Dorsolateral prefrontal cortex (tissue), 122 donors: ENCODE measurements at places on chromosomes 1 and 21. TPM values are rescaled to one million over a fixed set of nuclear protein-coding genes. Genes with fewer than 3 reads are reported as not detected.

DNA sequence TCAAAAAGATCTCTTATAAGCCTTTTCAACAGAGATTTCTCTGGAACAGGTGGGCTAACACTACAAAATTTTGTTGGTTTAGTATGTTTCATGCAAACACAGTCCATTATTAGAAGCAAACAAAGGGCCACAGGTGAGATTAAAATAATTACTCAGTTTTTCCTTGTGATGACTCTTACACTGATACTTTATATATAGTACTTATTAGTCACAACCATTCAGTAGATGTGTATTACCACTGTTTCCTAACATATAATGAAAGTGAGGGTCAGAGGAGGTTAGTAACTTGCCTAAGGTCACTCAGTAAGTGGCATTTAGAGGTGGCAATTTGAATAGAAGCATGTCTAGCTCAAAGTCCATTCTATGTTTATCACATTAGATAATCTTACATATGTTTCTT is 44.2 kb downstream of the CYYR1 start:
- DNase-seq, result no peak

DNA sequence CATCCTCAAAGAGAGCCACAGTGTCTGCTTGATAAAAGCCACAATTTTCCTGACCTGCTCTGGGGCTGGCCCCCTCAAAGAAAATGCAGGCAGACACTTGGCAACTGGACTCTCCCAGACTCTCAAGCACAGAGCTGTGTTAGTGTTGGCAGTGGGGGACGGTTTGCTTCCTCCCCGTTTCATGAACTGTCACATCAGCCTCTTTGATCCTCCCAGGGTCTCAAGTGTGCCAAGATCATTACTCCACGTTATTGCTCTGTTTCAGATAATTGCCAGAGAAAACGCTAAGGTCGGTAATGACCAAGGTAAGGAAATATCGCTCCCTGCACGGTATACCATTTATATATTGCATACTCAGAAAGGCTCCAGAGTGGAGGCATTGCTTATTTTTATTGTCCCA is 138.8 kb downstream of the NTMT2 start:
- no peak for DNase-seq

DNA sequence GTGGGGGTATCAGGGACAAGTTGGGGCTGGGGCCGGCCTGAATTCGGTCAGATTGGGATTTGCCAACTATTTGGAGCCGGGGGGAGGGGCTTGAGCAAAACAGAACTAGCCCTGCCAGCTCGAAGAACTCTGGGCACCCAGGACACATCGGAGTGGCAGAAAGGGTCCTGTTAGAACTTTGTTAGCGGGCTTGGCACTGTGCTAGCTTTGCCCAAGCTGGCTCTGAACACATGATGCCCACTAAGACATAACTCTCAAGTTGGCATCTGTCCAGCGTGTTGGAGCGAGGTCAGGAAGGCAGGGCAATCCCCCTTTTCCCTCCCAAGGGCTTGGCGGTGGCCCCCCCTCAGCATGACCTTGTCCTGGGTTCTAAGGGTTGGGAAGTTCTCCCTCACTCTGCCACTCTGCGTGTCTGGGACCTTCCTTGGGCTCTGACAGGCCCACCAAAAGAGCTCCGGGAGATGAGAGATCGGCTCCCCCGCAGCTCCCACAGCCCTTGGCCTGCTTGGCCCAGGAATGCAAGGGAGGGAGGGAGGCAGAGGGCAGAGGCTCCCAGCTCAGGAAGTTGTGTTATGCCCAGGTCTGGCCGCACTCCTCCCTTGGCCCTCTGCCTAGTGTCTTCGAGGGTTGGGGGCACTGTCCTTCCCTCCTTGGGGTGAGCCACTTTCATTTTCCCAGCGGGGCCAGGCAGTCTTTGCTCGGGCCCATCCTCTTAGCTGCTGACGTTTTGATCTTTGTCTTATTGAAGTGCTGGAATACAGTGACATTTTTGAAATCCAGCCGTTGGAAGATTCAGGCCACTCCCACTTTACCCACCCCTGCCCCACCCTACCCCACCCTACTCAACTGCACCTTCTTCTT is 1.2 kb downstream of the LMNA start:
- no peak for DNase-seq

Gene ZSWIM5
- total RNA-seq, result 5.6 TPM

DNA sequence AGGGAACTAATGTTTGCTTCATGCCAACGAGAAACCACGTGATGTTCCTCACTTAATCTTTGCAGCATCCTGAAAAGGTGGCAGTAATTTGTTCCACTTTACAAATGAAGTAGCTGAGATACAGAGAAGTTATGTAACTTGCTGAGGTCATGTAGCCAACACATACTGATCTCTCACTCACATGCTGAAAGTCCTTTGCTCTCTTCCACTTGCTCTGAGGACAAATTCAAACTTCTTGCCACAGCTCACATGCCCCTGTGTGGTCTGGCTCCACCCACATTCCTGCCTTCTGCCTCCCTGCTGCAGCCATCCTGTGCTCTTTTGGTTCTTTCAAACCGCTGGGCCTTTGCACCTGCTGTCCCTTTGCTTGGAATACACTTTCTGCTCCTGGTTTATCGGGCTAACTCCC is 55.4 kb downstream of the TMCO4 start:
- DNase-seq, result no peak

DNA sequence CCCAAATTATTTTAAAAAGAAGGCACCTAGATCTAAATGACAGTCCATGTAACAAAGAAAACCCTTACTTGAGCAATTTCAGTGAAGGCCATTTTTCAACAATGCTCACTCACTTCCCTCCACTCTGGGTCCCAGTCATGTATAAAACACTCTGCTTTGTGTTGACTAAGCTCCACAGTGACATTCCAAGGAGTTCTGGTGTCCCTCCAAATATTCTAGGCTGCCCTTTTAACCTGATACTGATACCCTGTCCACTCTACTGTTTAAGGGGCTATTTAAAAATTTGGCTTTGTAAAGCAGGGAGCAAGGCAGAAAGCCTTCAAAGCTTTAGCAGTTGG is 73.6 kb downstream of the GNG12 start:
- DNase-seq, result no peak

DNA sequence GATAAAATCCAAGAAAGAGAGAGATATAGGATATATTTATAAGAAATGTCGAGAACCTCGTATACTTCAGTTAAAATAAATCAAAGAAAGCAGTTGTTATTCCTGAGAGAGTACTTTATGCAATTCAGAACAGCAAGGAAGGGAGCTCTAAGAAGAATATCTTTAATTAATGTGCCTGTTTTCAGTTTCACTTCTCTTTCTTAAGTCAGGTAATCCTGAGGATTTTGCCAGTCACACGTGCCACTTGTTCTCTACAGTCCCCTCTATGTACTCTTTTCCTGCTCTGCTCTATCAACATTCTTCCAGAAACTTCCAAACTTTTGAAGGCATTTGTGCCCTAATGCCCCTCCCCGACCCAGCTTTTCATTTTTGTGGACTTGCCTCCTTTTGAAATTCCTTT is 211.9 kb downstream of the AKT3 start:
- DNase-seq, result no peak

Gene SEMA4A
- total RNA-seq, result 29.8 TPM
